ENCODE measurements at places on chromosomes 7 and 10.

GRCh38 chr10:98313598-98313997 is 45.6 kb upstream of the LOXL4 start:
- no peak for DNase-seq

- no peak for DNase-seq
Observed at GRCh38 chr10:22716943-22717342, 2.6 kb upstream of the PIP4K2A start.

DNA sequence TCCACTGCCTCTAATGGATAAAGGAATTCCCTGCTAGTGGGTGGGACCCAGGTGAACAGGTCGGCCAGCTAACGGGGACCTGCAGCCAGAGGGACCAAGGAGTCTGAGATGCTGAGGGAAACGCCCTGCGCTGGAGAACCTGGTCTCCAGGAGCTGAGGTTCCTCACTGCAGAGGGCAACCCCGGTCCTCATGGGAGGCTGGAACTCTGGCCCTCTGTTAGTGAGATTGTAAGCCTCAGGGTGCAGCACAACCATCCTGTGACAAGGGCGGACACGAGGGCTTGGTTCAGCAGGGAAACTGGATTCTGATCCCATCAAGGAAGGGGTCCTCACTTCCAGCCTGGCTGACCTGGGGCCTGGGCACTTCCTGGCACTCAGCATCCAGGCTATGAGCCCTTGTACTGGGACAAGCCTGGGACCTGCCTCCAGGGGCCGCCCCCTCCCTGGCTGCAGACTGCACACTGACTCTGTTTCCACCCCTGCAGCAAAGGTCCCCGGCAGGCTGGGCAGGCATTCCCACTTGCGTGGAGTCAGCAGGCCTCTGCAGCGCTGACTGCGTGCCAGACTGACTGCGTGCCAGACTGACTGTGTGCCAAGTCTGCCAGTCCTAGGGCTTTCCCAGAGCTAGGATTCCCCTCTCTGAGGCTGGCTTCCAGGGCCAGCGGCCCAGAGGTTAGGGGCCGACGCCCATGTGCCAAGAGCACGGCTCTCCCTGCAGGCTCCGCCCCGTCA is 143.2 kb downstream of the MAPK8 start:
- DNase-seq: no peak

DNA sequence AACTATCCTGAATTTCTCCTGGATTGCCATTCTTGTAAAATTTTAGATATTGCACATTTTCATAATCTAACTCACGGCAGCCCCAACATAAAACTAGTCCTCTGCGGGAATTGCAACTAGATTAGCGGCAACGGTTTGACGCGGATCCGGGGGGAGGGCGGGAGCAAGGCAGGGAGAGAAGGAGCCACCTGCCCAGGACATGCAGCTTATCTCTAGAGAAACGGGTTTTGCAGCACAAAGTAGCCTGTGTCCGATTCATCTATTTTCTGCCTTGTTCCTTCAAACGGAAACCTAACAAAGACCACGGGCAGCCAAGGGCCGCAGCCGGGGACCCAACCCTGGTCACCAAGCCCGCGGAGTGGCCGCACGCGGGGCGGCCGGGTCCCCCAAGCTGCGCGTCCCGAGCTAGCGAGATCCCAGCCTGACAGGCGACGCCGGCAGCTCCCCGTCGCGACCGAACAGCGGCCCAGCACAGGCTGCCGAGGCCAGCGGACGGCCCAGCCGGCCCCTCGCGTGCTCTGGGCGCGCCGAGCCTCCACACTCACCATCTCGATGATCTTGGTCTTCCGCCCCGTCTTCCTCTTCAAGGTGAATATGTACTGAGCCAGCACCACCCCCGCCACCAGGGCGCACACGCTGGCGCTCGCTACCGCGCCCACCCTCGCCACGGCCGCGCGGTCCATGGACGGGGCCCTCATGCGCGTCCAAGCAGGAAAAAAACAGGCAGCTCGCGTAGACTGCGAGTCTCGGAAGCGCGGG is at the start of gene NT5C3A:
TSS of gene NT5C3A (minus strand) at position 754 of the 759 bp plus-strand sequence. CDS start at position 683, 71 bp downstream.
- DNase-seq: peak; percentile 63

DNA sequence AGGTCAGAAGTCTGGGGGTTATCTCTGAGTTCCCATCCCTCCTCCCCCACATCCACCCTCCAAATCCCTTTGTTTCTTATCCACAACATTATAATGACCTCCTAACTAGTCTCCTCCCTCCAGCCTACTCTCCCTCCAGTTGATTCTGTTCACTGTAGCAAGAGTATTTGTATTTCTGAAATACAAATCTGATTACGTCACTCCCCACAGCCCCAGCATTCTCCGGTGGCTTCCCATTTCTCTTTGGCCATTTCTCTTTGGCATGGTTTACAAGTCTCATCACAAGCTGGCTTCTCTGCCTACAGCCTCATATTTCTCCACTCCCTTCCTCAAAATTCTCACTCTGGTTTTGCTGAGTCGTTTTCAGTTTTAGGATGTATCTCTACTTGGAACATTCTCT is 24.6 kb upstream of the MRPS33 start:
- peak; percentile 54 for DNase-seq

- no peak for DNase-seq
Observed at GRCh38 chr10:63555330-63555729, 34.1 kb downstream of the REEP3 start.

Measured in AG08396 (cell line).